Left colon (tissue), 2 donors: ENCODE measurements at places on chromosomes 4 and X. TPM values are rescaled to one million over a fixed set of nuclear protein-coding genes. Genes with fewer than 3 reads are reported as not detected.

Gene XAGE2
- not detected for total RNA-seq

GRCh38 chr4:72430050-72430449 lies 139.0 kb downstream of the ADAMTS3 start:
- DNase-seq: no peak

DNA sequence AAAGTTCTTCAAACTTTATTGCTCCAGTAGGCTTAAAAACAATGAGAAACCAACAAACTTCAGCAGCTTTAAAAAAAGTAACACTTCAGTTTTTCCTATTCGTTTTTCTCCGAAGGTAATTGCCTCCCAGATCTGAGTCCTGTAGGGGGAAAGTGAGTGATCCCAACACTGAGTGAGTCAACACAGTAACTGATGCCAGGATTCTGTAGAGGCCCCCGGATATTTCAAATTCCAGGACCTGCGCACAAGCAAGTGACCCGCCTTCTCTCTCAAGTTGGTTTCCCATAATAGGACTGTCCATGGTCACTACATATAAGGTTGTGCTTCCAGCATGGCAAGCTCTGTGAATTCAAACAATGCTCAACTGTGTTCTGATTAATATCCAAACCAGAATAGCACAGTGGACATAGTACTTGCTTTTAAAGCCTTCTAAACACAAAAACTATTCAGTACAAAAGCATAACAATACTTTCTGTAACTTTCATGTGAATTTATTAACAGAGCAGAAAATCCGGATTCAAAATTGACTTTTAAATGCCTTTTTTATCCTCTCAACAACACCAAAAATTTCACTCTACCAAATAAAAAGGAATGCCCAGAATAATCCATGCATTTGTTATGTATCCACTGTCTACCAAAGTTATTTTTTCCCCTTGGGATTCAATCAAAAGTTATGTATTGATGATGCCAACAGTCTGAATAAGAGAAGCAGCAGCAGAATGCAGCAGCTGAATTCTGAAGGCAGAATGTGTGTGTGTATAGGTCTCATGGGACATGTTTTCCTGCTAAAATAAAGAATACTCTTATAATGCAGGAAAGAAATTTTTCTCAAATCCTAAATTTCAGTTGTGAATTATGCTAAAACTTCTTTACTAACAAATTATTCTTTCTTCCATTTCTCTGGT lies at the start of gene DMD:
Gene DMD (minus strand): TSS at position 194 of the 905 bp plus-strand sequence. CDS start 237 bp downstream, outside the sequence.
- no peak for DNase-seq

- DNase-seq: no peak
Observed at GRCh38 chr4:161419822-161420221, 744.0 kb downstream of the FSTL5 start.

DNA sequence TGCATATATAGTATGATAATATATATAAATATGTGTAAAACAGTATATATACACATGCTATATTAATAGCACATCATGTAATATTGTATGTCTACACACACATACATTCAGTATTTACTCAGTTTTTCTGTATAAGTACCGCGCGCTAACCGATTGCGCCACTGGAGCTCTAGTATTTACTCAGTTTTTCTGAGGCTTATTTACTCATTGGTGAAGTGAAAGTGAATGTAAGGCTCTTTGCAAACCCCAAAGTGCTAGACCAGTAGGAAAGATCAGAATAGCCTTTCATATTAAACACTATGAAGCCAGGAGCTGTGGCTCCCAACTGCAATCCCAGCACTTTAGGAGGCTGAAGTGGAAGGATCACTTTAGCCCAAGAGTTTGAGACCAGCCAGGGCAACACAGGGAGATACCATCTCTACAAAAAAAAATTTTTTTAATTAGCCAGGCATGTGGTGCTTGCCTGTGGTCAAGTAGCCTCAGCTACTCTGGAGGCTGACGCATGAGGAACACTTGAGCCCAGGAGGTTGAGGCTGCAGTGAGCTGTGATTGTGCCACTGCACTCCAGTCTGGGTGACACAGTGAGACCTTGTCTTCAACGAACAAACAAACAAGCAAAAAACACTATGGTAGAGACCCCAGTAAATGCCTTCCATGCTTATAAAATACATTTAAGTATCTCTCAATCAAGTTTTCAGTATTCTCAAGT lies 125.8 kb downstream of the KIT start:
- no peak for DNase-seq
